Activated CD4-positive, alpha-beta T cell treated with anti-CD3 and anti-CD28 coated beads for 1 hour (primary cell): ENCODE measurements at places on chromosomes 12 and 14.

DNA sequence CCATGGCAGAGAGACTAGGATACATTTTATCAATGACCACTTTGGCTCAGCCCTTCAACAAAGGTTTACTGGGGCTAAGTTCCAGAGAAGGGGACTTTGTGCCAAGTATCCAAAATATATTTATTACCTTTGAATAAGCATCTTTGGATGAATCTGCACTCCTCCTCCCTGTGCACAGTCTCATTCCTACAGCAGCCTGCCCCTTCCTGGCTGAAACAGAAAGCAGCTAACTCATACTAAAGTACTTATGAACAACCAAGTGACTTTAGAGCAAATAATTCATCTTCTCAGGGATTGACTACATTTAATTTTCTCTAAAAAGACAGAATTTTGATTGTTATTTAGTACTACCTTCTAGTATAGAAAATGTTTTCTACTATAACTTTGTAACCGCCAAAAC lies 47.8 kb upstream of the ETV6 start:
- no peak for DNase-seq

- no peak for DNase-seq
Measured at GRCh38 chr14:52960627-52961026, 9.8 kb upstream of the FERMT2 start.

DNA sequence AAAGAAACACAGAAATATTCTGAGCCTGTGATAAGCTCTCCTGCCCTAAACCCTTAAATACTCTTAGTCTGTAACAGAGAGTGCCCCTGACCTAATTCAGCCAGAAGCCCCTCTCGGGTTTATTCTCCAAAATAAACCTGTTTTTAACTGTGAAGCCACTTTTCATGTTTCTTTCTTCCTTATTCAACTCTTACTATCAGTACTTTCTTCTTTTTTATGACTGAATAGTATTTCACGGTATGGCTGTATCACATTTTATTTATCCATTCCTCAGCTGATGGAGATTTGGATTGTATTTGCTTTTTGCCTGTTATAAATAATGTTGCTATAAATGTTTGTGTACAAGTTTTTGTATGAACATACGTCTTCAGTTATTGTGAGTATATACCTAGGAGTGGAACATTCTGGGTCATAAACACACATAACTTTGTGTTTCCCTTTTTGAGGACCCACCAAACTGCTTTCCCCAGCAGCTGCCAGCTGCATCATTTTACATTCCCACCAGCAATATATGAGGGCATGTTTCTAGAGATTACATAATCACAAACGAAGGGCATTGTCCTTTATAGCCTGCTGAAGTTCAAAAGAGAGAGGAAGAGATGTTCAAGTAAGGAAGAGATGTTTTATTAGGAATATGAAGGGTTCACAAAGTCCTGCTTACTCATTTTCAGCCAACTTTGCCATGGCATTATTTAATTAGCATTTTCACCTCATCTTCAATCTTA lies 199.4 kb upstream of the NUDT4 start:
- DNase-seq: no peak

GRCh38 chr12:79645235-79645630 lies 45.5 kb downstream of the PAWR start:
- DNase-seq: no peak

DNA sequence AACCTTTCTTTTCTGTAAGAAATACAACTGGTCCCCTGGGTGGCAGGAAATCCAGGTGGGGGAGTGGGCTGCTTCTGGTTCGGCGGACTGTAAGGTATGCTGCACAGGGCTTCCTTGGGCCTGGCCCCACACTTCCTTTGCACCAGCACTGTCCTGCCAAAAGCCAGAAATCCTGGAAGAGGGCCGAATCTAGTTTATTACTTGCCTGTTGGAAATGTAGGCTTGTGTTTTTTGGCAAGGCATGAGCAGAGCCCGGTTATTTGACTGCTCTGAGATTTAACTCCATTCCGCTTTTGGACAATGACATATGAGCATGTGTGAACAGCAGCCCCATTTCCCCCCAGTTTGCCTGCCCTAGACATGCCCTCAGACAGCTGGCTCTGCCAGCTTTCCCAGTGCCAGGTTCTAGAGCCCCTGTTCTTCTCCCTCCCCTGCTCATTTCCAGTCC lies 86.6 kb downstream of the BORCS5 start:
- DNase-seq: no peak

GRCh38 chr12:21891751-21892217 lies 49.4 kb downstream of the ABCC9 start:
- DNase-seq: no peak

- no peak for DNase-seq
Measured at GRCh38 chr12:662566-663292, 516 bp downstream of the NINJ2 start.

- DNase-seq: no peak
Measured at GRCh38 chr12:122355706-122356105, 66.8 kb downstream of the CLIP1 start.

DNA sequence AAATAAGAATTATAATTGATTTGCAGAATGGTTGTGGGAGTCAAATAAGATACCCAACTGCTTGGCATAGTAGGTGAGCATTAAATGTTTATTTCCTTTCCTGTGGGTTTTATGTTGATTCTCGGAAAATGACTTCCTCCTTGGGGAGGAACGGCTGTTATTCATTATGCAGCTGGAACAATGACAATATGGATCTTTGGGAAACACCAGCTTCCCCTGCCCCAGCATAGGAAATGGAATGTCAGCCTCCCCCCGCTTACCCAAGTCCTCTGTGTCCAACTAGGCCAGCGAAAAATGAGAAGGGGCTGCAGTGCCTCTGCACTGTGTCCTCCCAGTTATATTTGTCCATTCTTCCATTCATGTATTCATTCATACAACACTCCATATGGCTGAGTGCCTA lies 11.7 kb upstream of the CCDC177 start:
- no peak for DNase-seq

GRCh38 chr12:117936722-117937484 lies 31.9 kb downstream of the KSR2 start:
- DNase-seq: no peak

GRCh38 chr14:69321601-69322330 lies 61.8 kb downstream of the GALNT16 start:
- no peak for DNase-seq

- no peak for DNase-seq
Measured at GRCh38 chr14:30381861-30382480, 177.0 kb upstream of the G2E3 start.

DNA sequence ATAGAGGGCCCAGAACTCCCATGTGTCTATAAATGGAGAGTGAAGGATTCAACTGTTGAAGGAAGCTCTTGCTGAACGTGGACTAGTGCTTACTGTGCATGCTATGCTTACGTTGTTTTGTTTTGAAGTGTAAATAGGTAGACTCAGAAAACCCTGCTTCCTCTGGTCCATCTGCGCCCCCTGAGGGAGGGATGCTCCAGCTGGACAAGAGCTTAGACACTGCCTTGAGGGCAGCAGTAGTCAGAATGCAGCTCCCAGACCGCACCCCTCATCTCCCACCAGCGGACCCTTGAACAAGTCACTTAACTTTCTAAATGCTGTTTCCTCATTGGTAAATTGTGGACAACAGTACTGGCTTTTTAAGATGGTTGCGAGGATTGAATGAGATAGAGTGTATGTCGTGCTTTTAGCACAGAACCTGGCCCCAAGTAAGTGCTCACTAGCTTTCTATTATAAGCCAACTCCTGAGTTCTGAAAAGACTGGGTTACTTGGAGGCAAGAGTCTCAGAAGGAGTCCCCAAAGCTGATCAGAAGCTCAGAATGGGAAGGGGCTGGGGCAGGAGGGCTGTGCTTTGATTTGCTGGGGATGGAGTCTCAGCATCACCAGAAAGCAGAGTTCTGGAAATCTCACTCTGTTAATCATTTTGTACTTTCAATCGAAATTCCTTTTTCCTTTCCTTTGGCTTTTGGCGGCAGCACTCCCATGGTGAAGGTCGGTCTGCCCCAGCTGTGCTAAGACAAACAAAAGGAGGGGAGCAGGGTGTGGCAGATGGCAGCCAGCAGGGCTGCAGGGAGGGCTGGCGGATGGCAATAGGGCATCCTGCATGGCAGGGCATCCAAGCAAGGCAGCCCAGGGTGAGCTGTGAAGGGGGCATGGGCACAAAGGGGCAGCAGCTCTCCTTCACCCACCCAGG lies 15.6 kb downstream of the AGAP2 start:
- DNase-seq: no peak

DNA sequence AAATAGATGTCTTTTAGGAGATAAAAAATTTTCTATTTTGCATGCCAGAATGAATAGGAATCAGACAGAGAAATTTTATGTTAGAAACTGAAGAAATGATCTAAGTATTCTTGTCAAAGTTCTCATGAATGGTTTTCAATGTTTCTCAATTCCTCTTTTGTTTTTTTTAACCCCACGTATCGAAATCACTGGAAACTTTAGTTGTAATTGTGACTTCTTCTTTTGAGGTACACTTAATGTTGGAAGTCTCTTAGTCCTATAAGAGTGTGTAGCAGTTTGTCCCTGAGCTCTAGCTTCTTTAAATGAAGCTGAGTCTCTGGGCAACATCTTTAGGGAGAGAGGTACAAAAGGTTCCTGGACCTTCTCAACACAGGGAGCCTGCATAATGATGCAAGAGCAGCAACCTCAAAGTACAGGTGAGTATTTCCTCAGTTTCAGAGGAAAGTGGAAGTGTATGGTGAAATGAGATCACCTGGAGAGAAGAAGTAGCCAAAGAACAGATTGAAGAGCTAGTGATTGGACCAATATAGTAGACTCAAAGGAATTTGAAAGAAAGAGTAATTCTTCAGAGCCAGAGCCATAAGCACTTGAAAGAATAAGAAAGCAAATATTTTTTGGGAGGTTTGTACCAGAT lies at the start of gene CLEC6A:
TSS of gene CLEC6A (plus strand) at position 236 of the 634 bp plus-strand sequence. CDS start at position 386, 150 bp downstream.
- no peak for DNase-seq

- no peak for DNase-seq
Measured at GRCh38 chr14:99672506-99673304, 11.4 kb upstream of the CYP46A1 start.

- no peak for DNase-seq
Measured at GRCh38 chr12:82919388-82920054, 232.8 kb downstream of the TMTC2 start.

- DNase-seq: no peak
Measured at GRCh38 chr12:79782172-79782900, 91.6 kb upstream of the PAWR start.

DNA sequence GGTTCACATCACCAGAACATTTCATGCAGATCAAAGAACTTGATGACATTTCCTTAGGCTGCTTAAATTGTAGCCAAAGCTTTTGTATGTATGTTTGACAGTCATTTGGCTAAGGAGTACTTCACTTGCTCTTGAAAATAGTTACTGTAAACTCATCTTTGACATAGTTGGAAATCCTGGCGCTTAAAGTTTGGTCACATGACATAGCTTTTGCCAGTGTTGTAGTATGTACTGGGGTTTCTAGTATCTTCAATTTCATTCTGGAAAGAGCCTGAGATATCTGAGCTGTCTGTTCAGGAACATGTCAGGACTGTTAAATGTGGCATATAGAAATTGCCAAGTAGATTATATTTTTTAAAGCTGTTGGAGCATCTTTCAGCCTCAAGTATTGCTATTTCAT lies 55.7 kb downstream of the WDR20 start:
- no peak for DNase-seq

DNA sequence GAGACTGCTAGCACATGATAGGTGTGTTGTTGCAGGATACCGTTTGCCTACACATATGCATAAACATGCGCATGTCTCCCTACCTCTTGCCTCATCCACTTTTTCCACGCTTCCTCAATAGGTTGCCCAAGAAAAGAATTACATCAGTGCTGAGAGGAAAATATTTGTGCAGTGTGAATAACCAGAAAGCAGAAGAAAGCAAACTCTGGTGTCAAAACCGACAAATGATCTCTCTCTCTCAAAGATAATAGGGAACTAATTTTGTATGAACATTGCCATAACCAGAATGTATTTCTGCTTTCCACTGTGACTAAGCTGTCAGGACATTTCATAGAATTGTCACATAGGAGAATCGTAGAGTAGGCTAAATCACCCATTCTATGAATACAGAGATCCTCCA lies 1.3 kb downstream of the CLEC7A start:
- no peak for DNase-seq

- DNase-seq: no peak
Measured at GRCh38 chr14:40197344-40197743, 765.1 kb upstream of the FBXO33 start.

- peak; percentile 9 for DNase-seq
Measured at GRCh38 chr12:66188584-66189485, at the start of gene IRAK3. TSS of gene IRAK3 (plus strand) at chr12:66189214. CDS start at chr12:66189300, 86 bp downstream.

- no peak for DNase-seq
Measured at GRCh38 chr14:80868260-80868659, 73.3 kb downstream of the CEP128 start.

DNA sequence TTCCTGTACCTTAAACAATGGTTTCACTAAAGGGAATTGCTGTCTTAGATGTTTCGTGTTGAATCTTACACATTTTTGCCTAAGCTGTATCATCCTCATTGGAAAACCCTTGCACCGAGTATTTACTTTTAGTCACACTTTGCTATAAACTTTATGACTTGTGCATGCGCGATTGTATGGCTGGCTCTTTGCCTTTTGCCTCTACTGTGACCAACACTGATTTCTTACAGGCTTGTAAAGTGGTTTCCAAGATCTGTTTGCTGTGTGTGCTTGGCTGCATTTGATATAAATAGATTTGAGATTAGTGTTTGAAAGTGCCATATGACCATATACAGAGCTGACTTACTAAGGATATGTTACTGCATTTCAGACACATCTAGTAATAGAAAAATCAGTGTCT lies 40.5 kb downstream of the RASSF3 start:
- DNase-seq: no peak

DNA sequence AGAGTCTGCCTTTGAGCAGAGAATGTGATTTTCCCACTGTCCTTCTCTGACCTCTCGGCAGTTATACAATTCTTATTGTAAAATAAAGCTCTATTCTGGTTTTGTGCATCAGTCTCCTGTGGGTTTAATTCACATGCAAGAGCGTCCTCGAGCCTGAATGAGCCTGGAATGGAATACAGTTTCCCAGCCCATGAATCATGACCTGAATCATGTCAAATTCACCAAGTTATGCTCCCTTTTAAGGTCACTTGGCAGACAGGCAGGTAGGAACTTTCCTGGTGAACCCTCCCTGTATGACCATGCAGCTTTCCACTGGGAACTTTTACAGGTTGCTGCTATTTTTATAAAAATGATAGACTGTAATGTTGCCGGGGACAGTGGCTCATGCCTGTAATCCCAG lies 41.7 kb downstream of the BICD1 start:
- no peak for DNase-seq

GRCh38 chr12:10558789-10559188 lies 53.1 kb downstream of the EIF2S3B start:
- no peak for DNase-seq

DNA sequence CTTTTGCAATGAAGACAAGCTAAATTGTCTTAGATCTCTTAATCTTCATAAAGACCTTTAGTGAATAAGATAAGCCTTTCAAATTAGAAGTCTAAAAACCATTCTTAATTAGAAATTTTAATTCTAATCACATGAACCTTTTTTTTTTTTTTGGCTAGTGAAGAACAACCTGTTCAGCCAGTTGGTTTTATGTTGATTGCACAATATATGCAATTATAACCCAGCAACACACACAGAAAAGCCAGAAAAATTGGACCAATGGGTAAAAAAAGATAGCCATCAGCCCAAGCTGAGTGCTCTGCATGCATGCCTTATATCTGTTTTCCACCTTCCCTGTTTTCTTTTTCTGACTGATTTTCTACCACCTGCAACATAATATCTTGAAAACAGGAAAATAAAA lies 252.2 kb downstream of the SYT10 start:
- no peak for DNase-seq

- DNase-seq: peak; percentile 21
Measured at GRCh38 chr14:61322011-61322798, 826 bp downstream of the PRKCH start.

- DNase-seq: no peak
Measured at GRCh38 chr14:22838631-22839041, 2.3 kb downstream of the MMP14 start.

- DNase-seq: no peak
Measured at GRCh38 chr14:72714094-72714493, 179.8 kb downstream of the DPF3 start.
